Daoy (cell line): ENCODE measurements at places on chromosomes 7 and 10. TPM values are rescaled to one million over a fixed set of nuclear protein-coding genes. Genes with fewer than 3 reads are reported as not detected.

CDHR1 gene
- total RNA-seq: not detected in 2 replicates

ALDH18A1 gene
- 56.6 and 76.3 TPM in 2 replicates for total RNA-seq

DNA sequence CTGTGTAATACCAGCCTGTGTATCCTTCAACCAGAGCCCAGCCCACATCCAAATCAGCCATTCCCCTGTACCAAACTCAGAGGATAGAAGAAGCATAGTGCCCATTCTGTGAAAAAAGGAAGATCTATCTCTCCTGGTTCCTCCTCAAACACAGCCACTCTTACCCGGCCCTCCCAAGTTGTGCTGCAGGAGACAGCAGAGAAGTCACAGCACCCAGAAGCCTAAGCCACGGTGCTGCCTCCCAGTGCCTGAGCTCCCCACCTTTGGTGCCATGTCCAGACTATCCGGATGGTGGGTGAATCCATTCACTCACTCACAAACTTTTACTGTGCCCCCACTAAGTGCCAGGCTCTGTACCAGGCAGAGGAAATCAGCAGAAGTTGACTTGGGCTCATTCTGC lies 166.0 kb upstream of the ZMIZ1 start:
- no peak for DNase-seq

SYT15B gene
- total RNA-seq: 0.09 TPM in 1 of 2 replicates, not detected in the other

GRCh38 chr10:122478971-122479370 lies 17.6 kb downstream of the HTRA1 start:
- DNase-seq: no peak

TMEM225B gene
- total RNA-seq: 0.69 TPM in 1 of 2 replicates, not detected in the other

DNA sequence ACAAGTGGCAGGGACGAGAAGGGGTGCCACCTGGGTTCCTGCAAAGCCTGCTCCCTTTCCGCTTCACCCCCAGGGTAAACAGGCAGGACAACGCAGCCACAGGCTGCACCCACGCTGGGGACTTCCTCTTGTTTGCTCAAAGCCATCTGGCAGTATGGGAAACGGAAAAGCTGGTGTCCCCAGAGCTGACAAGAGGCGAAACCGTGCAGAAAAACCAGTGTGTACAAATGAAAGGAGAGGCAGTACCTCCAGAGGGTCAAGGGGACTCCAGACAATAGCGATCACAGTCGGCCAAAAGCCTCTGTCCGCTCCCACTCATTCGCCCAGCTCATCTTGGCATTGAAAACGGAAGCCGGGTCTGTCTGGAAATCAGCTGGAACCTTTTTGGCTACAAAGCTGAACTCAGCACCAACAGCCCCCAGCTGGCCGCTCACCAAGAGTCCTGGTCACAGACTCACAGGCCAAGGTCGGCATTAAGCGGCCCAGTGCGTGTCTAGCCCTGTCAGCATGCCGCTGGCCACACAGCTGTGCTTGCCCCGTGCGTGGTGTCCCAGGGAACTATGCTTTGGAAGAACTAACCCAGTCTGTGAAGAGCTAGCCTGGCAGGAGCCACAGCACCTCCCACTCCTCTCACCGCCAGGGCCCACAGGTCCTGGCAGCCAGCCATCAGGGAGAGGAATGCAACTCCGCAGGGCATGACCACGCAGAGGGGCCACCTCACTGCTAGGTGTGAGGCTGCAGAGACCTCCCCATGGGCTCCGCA lies 10.4 kb downstream of the TNS3 start:
- DNase-seq: peak; percentile 98

DNA sequence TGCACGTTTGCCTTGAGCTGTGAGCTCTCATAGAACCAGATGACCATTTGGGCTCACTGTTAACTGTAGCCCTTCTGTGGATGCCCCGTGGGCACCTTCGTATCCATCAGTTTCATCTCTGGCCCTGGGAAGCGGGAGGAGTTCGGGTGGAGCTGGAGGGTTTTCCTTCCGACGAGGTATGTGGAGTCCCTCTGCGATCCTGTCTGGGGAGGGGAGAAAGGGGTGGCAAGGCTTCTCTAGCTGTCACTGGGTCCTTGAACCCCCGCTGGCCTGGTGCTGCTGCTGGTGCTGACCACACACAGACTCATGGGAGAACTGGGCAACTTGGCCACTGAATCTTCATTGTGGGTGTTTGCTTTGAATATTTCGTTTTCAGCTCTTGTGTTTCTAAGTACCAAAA lies 32.7 kb downstream of the INPP5A start:
- DNase-seq: no peak

DNA sequence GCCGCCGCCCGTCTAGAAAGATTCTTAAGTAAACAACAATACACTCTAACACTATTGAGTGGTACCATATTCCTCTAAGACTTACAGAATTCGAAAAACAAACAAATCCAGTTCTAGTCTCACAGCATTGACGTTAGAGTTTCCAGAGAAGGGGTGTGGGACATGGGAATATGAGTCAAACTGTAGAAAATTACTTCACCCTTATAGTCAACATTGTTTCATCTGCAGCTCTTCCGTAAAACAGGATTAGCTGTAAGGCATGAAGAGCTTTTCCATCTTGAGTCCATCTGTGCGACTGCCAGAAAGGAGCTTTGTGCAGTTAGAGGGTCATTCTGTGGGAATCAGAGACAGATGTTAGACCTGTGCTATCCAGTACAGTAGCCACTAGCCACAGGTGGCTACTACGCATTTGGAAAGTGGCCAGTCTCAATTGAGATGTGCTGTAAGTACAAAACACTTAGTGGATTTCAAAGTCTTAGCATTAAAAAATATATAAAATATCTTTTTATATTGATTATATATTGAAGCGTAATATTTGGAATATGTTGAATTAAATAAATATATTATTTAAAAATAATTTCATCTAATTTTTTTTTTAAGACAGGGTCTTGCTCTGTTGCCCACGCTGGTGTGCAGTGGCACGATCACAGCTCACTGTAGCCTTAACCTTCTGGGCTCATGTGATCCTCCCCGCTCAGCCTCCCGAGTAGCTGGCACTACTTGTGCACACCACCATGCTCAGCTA lies 79.8 kb upstream of the MPP7 start:
- peak; percentile 12 for DNase-seq

DNA sequence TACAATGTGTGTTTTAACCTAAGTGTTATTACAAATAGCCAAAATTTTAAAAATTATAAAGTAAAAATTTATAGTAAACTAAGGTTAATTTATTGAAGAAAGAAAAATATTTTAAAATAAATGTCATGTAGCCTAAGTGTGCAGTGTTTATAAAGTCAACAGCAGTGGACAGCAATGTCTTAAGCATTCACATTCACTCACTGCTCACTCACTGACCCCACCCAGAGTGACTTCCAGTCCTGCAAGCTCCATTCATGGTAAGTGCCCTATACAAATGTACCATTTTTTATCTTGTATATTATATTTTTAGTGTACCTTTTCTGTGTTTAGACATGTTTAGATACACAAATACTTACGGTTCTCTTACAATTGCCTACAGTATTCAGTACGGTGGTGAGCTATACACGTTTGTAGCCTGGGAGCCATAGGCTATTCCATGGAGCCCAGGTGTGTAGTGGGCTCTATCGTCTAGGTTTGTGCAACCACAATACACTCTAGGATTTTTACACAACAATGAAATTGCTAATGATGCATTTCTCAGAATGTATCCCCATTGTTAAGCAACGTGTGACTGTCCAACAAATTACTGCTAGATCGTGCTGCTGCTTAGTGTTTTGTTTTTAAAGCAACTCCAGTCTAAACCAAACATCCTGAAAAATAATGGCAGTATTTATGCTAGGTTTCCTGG lies 108.9 kb upstream of the NAMPT start:
- DNase-seq: no peak

DNA sequence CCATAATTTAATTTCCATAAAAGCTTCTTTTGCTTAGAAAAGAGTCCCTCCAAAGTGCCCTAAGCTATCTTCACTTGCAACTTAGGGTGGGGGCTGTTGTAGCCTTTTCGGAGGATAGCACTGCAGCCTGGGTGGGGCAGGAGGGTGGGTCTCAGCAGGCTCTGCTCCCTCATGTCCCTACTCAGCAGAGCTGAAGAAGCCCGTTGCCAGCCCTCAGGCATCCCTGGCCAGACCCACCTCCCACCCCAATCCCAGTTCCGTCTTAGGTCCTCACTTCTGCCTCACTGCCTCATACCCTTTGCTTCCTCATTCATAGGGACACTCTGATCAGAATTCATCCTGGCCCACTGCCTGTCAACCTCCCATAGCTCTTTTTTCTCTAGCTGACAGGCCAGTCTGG lies 99.8 kb upstream of the ZMIZ1 start:
- no peak for DNase-seq

DNA sequence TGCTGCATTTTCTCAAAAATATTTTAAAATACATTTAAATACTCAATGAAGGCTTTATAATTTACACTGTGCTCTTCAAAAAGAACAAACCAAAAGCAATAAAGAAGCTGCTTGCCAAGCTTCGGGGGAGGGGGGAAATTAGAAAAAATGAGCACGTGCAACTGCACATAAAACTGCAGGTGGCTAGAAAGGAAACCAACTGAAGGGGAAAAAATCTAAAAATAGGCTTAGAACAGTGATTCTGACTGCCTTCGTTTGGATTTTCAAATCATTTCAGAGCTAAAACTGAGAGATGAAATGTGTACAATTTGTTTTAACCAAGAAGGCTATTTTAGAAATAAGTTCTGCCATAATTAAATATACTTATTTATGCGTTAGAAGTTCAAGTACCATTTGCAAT lies 61.4 kb downstream of the ABI1 start:
- no peak for DNase-seq

- no peak for DNase-seq
Measured at GRCh38 chr10:121078036-121078435, 226.9 kb downstream of the WDR11 start.

CCDC172 gene
- not detected in 2 replicates for total RNA-seq

DNA sequence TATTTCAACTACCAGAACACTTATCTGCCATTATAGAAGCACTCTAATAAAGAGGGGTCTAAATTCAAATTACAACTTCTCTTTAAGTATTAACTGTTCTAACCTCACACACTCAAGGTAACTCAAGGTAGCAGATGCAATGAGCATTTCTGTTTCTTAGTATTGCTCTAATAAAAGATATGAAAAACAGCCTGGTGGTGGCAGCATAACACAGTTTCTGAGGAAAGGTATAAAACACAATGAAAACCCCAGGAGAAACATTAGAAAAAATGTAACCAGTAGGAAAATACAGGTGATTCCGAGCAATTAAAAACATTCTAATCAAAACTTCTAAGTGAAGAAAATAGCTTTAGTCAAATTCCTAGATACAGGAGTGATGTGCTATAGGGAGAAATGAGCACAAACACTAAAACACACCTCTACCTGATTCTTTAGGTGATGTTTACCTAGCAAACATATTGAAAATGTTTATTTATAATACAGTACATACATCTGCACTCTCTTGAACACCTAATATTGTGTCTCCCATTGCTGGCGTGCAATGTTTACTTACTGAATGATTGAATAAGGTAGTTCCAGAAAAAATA lies 3.5 kb downstream of the MKRN1 start:
- peak; percentile 7 for DNase-seq

DNA sequence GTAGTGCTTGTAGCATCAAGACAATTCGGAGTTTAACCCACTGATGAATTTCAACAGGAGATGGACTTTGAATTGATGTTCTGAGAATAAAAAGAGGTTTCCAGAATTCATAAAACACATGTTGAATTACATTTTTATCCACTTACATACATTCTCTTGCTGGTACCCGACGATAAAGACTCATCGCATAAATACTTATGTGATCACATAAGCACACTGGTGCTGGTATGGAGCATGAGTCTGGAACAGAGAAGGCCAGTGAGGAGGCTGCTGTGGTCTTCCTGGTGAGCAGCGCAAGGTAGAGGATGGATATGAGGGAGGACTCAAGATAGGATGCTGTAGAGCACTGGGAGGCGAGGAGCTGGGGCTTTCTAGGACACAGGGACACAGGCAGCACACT lies 109.0 kb downstream of the RNF216 start:
- DNase-seq: no peak

DNA sequence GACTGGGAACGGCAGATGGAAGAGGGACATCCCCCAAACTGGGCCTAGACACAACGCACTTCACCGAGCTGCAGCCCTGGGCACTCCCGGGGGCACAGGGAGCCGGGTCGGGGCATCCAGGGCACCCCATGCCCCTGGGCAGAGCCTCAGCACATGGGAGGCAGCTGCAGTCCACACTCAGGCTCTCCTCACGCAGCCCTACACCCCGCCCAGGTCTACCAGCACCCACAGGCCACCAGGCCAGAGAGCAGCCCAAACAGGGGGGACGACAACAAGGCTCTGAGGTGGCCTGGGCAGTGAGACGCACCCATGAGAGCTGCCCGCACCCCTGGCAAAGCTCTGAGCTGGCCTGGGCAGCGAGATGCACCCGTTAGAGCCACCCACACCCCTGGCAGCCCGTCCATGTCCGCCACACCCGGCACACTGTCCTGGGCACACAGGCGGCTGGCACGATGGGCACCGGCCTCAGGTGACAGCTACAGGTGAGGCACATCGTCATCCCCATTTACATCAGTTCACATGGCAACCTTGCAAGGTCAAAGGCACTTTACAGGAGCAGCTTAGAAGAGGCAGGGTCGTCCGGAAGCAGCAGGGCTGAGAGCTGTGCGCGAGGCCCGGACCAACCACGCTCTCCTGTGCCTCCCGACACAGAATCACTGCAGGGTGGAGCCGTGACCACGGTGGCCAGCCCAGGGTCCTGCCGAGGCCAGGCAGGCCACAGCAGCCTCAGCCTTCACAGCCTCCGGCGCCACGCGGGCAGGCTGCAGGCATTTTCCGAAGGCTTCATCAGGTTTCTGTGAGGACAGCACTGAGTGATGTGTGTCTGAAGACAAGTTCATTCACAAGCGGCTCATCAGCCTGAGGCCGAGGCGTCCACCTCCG lies 228.6 kb downstream of the MAD1L1 start:
- DNase-seq: no peak

CDH23 gene
- 0.21 and 0.40 TPM in 2 replicates for total RNA-seq
